Hypothalamus (tissue), 51 donors: ENCODE measurements at places on chromosomes 12 and 14.

- no peak for DNase-seq
Measured at GRCh38 chr12:103494051-103494733, 1.6 kb downstream of the C12orf42 start.

DNA sequence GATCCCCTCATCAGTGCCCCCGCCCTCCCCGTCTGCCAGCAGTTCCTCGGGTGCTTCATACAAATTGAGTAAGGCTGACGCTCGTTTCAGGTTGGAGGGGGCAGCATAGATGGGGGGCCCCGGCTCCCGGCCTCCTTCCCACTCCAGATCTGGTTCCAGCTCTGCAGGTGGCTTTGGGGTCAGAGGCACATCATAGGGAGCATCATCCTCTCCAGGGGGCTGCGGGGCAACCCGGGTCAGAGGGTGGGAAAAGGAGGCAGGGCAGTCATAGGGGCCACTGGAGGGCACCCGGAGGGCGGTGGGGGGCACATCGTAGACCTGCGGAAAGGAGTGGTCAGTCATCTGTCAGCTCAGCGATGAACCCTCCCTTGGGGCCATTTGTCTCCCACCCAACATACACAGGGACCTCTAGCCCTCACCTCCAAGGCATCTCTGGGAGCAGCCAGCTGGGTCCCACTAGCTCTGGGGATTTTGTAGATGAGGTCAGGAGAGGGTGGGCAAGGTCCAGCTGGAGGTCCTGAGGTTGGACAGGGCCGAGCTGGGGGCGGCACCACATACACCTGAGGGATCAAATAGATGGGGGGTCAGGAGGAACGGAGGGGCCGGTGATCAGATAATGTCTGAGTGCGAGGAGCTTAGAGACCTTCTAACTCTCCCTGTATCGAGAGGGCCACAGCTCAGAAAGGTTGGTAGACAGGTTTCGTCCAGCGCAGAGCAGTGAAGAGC lies 5.1 kb downstream of the EFS start:
- no peak for DNase-seq

GRCh38 chr12:119341020-119341419 lies 6.5 kb downstream of the CCDC60 start:
- DNase-seq, result no peak

DNA sequence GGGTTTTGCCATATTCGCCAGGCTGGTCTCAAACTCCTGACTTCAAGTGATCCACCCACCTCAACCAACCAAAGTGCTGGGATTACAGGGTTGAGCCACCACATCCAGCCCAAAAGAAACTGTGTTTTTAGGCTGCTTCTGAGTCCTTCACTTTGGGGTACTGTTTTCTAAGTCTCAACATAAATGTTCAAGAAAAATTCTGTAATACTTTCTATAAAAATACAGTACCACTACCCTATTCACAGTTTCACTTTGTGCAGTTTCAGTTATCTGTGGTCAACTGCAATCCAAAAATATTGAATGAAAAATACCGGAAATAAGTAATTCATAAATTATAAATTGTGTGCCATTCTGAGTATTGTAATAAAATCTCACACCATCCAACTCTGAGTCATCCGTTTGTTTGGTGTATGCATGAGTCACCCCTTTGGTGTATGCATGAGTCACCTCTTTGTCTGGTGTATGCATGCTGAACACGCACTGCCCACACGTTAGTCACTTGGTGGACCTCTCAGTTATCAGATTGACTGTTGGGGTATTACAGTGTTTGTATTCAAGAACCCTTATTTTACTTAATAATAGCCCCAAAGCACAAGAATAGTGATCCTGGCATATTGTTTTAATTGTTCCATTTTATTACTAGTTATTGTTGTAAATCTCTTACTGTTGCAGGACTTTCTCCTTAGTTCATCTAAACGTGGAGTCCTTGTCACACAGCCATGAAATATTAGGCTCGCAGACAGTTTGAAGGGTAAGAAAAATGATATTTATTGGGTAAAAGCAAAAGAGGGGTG lies 190.2 kb downstream of the FSCB start:
- no peak for DNase-seq

- DNase-seq, result no peak
Measured at GRCh38 chr12:42260518-42260917, 22.5 kb upstream of the YAF2 start.

DNA sequence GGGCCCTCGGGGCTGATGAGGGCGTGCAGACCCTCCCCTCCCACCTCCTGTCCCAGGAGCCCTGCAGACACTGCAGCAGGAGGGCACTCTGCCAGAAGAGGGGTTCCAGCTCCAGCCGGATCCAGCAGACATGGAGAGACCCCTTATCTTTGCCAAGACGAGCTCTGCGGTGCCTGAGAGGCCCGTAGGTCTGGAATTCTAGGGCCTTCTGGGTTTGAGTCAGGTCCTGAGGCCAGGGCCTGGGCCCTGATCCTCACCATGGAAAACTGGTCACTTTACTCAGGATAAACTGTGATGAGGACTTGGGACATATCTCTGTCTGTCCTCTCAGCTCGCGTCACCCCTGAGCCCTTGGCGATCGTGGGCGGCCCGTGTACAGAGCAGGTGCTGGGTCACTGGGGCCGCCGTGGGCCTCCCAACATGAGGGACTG lies 13.8 kb downstream of the MEG3 start:
- DNase-seq, result no peak

DNA sequence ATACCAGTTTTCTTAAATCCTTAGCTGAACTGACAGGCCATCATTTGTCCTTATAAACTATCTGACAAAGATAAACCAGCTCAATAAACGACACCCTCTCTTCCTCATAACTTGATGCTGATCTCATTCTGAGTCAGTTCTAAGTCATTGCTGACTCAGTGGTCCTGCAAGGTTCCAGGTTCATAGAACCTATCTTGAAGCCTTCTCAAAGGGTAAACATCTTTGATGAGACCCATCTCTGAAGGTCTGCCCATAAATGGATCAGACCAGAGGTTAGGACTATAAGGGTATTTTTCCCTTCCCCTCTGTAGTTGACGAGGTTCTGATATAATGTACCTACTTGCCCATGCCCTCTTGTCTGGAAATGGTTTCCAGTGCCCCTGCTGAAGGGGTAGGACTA lies 11.9 kb downstream of the NAA25 start:
- no peak for DNase-seq

GRCh38 chr12:106522708-106523107 lies 60.1 kb upstream of the RFX4 start:
- no peak for DNase-seq
